ENCODE measurements at places on chromosomes 3 and 15.
A peak's percentile ranks its signal among the peaks of the same experiment; 100 is the strongest.

DNA sequence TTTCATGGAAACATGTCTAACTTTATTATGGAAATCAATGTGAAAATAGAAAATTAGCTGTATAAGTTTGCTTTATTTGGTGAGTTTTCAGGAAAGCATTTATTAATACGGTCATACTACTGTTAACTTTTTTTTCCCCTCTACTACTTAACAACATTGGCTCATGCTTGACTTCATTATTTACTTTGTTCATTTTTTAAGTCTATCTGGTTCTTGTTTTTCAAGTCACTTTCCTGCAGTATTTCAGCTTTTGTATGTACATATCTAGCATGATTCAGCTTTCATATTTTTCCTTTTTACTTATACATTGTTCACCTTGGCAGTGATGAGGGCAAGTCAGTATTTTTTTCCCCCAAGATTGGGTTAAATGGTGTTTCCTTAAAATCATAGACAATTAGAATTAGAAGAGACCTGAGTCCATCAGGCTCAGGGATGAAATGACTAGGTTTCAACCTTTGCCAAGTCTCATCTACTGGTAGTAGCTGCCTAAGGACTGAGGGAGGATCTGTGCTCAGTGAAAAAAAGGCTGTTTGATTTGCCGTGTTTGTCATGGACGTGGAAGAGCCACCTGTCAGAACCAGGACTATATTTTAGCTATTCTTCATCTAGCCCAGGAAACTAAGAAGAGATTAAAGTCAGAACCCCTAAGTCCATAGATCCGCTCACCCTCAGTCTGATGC is 15.4 kb downstream of the TMOD3 start:
- no peak for DNase-seq

DNA sequence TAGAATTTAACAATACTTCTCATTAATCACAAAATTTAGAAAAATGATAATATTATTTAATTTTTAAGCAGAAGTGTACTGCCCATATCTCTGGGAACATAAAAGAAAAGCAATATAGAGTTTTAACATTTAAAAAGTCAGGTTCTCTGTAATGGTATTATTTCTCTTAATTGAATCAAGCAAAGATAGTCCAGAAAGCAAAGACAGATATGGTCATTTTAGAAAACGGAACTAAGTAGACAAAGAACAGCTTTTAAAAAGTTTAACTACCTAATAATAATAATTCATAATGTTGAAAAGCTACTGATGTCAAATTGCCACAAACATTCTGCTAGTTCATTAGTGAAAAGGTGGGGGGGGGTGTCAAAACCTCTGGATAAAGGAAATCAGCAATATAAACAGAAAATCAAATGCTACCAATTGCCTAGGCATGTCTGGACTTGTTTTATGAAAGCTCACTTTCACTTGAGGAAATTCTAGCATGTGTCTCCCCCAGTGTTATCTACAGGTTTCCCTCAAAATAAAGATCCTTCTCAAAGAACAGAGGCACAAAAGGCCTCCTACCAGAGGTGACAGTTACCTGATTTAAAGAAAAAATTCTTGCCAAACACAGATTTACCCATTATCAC is 1.7 kb downstream of the ZMAT3 start:
- peak; percentile 43 for DNase-seq

DNA sequence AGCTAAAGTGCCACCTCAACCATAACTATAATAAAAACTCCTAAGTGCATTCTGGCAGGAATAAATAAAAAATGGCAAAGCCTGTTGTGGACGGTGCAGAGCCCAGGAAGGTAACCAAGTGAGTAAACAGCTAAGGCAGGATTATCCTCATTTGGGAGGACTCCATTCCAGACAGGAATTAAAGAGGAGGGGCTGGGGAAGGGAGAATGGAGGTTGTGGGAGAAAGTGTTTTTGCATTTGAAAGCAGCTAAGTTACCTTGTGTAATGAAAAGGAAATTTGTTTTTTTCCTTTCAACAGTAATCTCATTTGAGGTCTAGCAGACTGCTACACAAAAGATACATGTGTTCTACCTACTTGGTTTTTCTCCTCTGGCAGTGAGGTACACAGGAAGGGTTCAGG is 248.5 kb downstream of the TIGIT start:
- no peak for DNase-seq

- DNase-seq = peak; percentile 23
Observed at GRCh38 chr3:62073038-62073437, 300.3 kb downstream of the FEZF2 start.

DNA sequence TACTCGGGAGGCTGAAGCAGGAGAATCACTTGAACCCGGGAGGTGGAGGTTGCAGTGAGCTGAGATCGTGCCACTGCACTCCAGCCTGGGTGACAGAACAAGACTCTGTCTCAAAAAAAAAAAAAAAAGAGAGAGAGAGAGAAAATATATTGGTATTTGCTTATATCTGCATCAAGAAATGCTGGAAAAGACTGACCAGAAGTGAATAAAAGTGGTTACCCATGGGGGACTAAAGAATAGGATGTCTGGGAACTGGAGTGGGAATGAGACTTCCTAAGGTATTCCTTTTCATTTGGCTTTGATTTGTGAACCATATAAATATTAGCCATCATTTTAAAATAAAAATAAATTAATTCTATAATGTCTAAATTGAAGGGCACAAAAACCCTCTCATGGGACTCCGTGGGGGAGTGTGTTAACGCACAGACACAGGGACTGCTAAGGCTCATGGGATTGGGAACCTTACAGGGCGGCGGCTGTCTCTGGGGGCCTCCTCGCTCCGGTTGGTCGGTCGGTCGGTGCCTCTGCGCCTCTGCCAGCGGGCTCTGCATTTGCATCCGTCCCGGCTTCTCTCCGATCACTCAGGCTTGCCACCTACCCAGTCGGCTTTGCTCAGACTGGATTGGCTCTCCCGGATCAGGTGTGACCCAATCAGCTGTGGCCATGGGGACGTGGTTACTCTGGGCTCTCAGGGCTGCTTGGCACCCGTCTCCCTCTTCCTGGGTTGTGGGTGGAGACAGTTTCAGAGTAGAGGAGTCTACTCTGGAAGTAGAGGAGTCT is 12.7 kb upstream of the TSPAN3 start:
- peak; percentile 36 for DNase-seq

GRCh38 chr15:73767806-73768501 is 14.8 kb upstream of the INSYN1 start:
- DNase-seq = no peak

GRCh38 chr3:102715030-102715697 is 280.3 kb downstream of the ZPLD1 start:
- DNase-seq = peak; percentile 54

DNA sequence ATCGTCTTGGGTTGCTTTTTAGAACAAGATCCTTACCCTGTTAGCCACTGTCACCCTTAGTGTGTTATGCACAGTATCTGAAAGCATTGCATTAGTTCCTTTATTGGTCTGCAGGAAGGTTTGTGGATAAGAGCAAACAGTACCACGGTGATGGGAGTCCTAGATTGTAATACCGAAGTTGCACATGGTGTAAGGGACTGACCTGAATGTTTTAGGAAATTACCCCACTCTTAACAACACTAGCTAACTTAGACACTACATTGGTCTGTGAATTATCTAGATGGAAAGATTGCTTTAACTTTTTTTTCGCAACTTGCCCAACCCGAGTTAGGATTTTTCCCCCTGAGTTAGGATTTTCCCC is 1.3 kb downstream of the STT3B start:
- no peak for DNase-seq

DNA sequence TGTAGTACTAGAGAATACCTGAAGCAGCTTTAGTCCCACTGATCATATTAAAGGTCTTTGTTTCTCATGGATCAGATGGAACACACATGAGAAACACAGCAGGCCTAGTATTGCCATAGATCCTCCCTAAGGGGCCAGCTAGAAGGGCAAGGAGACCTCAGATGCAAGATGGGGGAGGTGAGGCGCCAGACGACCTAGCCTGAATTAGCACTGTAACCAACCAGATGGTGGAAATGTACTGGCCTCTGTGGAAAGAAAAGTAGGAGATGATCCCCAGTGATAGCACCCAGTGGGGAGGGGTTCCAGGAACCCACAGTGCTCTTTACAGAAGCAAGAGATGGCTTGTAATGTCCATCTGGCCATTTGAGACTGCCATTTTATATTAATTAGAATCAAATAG is 138.2 kb upstream of the ZNF385D start:
- DNase-seq = no peak

DNA sequence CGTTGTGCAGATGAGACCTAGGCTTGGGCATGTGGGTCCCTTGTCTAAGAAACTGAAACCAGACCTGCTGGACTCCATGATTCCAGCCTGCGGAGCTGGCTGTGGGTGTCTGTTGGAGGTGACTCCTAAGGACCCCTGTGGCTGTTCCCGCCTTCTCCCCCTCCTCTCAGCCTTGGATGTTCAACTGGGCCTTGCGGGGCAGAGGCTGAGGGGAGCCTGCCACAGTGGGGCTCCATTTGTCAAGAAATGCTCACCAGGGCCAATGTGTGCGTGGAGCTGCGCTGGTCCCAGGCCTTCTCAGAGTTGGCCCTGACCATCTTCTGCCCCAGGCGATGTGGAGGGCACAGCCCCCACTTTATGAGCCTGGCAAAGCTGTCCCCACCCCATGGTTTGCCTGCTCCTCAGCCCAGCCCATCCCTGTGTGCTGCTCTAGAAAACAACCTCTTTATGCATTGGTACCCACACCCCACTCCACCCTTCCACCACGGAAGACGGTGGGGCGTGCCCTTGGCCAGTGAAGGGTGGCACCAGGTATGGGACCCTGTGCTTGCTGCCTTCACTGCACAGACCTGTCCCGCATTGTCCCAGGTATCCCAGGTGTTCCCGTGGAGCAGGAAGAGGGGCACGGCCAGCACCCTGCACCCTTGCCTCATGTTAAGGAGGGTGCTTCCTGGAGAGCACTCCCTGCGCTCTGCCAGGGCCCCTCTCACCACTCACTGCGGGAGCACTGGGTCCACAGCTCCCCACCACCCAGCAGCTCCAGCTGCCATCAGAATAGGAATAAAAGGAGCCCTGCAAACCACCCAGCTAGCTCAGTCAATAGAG is 7.9 kb downstream of the MESP2 start:
- DNase-seq = no peak

DNA sequence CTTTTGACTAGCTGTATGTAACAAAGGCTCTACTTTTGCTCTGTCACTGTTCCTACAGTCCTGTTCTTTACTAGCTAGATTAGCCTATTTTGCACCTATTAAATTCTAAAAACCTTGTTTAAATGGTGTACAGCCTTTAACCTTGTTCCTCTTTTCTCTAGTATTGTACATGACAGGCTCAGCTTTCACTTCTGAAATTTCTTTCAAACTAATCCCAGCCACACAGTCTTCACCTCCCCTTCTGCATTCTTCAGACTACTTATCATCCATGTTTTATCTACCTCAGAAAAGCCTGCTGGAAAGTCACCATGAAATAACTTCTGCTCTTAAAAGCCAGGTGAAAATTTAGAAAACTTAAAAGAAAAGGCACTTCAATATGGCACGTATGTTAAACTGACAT is 122.4 kb downstream of the NECTIN3 start:
- no peak for DNase-seq

DNA sequence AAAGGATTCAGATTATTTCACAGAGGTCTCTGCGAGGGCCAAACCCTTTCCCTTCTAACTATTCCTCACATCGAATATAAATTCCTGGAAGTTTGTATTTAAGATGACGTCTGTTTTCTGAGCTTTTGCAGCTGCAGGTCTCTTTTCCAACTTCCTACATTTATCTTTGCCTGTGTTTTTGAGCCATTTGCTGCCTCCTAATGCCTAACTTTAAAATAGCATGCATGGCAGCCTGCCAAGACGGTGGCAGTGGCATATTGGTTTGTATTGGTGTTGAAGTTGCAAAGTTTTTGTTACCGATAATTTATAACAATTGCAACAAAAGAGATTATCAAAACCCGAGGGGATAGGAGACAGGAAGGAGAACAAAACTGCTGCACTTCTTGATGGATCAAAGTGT is 187.1 kb upstream of the DNAJC19 start:
- peak; percentile 31 for DNase-seq

GRCh38 chr3:195893044-195893395 is 15.3 kb downstream of the TNK2 start:
- no peak for DNase-seq

- DNase-seq = no peak
Observed at GRCh38 chr3:164326714-164327113, 751.6 kb downstream of the SI start.

GRCh38 chr3:155026999-155027591 is 53.0 kb upstream of the MME start:
- peak; percentile 90 for DNase-seq

- DNase-seq = peak; percentile 2
Observed at GRCh38 chr3:86029590-86029989, 961.4 kb downstream of the VGLL3 start.

DNA sequence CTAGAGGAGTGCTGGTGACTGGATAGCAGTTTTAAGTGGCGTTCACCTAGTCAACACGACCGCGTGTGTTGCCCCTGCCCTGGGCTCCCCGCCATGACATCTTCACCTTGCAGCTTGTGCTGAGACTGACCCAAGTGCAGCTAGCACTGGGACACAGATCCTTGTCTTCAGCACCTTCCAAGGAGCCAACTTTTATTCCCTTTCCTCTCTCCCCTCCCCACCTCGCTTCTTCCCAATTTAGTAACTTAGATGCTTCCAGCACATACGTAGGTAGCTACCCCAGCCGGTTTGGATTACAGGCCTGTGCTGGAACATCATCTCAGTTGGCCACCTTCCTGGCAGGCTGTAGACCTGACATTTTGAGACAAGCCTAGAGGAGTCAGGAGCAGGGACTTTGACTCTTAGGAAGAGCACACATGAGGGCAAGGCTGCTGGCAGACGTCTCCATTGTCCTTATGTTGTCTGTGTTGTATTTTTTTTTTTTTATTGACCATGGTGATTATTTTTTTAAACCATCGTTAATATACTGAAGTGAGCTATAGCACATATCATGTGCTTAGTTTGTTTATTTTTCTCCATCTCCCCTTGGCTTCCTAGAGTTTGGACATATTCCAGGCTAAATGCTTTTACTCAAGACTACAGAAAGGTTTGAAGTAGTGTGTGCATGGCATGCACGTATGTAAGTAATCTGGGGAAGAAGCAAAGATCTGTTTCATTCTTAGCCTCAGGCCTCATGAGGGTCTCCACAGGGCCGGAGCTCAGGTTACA is 61.1 kb downstream of the AAGAB start:
- DNase-seq = no peak

- DNase-seq = no peak
Observed at GRCh38 chr15:85636351-85636750, 158.4 kb downstream of the KLHL25 start.

DNA sequence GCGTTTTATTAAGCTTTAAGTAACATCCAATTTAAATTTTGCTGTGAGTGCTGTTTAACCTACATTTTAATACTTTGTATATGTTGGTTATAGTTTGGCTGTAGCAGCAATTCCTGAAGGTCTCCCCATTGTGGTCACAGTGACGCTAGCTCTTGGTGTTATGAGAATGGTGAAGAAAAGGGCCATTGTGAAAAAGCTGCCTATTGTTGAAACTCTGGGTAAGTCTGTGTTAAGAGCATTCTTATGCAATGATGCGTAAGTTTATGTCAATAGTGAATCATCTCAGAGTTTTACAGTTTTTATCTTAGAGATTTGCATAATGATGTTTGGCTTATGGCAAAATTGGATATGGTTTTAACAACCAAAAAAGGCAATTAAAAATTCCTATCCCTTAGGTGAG is 62.7 kb downstream of the ASTE1 start:
- DNase-seq = peak; percentile 92
